ENCODE measurements at places on chromosomes 2 and 18.

- no peak for DNase-seq
Observed at GRCh38 chr18:3179430-3180089, 40.2 kb downstream of the MYOM1 start.

DNA sequence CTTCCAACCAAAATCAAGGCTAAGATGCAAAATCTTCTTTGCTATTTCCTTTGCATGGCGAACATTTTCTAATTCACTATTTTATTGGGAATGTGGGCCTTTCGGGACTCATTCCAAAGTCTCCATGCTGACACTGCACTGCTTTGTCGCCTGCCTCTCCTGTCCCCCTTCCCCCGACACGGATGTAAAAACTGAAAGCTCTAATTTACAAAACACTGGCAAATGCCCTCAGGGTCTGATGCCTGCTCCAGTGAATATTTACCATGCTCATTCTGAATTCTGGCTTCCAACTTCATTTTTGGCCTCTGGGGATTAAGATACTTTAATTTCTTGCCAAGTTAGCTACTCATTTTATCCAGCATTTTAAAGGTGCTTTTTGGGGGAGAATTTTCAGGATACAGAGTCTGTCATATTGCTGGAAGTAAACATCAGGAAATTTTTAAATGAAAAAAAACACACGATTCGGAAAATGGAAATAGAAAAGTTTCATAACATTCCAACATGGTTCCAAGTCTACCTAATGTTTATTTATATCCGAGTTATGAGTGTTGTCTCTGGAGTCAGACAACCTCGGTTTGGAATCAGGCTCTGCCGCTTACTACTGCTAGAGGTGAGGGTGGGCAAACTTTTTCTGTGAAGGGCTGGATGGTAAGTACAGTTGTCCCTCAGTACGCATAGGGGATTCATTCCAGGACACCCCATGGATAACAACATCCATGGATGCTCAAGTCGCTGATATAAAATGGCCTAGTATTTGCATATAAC lies 14.6 kb upstream of the LTBP1 start:
- DNase-seq, result no peak

- DNase-seq, result no peak
Observed at GRCh38 chr2:17815468-17816184, 634 bp upstream of the MSGN1 start.

- no peak for DNase-seq
Observed at GRCh38 chr2:208463721-208464120, 57.1 kb downstream of the PTH2R start.

GRCh38 chr2:9021563-9022211 lies 18.2 kb upstream of the MBOAT2 start:
- DNase-seq, result no peak

Measured in activated CD4-positive, alpha-beta T cell treated with anti-CD3 and anti-CD28 coated beads, Interleukin-2, amount 50 U/mL, for 24 hours (primary cell).